ENCODE measurements at places on chromosomes 7 and 10.
A peak's percentile ranks its signal among the peaks of the same experiment; 100 is the strongest.

DNA sequence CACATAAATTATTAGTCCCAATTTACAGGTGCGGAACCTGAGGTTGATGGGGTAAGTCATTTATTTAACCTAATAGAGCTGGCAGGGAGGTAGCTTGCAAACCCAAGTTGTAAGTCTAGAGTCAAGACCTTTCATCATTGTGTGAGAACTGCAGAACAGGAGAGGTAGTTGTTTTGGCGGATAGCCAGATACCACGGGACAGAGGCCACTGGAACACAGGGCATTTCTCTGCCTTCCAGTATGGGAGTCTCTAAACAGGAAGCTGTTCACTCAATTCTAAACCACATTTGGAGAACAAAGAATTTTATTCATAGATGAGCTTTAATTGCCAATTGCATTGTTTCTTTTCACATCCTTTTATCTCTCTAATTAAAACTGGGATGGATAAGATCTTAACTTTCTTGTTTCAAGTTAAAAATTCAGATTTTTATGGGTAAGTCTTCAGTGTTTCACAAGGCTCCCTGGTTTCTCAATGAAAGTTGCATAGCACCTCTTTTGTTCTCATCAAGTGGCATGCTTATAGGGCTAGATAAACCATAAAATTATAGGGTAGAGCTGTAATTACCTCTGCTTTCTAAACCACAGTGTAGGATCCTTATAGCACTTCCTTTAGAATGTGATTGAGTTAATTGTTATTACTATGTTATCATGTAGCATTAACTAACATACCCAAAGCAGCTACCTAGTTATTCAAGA, 489.0 kb downstream of the GATA3 start:
- DNase-seq: no peak

DNA sequence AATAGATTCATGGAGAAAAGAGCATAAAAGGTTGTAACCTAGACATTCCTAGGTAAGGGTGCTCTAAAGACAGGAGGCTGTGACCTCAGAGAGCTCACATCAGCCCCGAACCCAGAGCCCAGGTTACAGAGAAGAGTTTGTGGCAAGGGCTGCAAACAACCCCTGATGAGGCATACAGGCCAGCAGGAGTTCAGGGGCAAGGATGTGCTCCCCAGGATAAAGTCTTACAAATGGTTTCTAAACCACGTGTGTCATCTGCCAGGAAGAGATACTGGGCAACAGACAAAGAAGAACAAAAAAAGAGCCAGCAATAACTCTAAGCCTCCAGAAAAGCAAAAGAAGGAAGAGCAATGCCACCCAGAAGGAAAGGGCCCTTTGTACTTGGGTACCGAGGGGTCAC, 27.7 kb downstream of the NCAPG2 start:
- no peak for DNase-seq

GRCh38 chr10:60732807-60733516, 45.3 kb upstream of the CDK1 start:
- no peak for DNase-seq

DNA sequence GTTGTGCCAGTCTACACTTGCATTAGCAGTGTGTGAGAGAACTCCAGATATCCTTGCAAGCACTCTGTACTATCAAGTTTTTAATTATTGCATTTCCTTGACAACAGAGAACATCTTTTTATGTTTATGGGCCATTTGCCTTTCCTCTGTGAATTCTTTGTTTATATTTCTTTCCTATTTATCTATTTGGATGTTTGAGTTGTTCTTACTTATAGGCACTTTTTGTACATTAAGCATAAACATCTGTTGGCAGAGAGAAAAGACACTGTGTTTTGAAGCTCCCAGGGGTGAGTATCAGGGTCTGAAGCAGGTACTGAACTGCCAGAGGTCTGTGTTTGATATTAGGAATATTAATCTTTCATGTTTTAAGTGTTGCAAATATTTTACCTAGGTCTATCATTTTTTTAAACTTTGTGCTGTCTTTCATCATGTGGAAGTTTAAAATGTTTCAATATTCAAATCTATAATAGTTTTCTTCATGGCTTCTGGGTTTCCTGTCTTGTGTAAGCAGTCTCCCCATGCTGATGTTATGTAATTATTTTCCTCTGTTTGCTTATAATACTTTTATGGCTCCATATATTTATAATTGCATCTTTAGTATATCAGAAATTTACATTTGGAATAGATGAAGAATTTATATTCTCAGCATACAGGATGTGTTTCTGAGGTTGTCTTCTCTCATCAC, 17.7 kb upstream of the PDCD4 start:
- DNase-seq: no peak

- no peak for DNase-seq
Measured at GRCh38 chr7:25028370-25029021, 48.5 kb upstream of the OSBPL3 start.

GRCh38 chr10:114342976-114343375, 61.3 kb downstream of the AFAP1L2 start:
- no peak for DNase-seq

- DNase-seq: no peak
Measured at GRCh38 chr7:35015346-35015859, 21.9 kb downstream of the DPY19L1 start.

GRCh38 chr7:149310113-149310836, 48.3 kb downstream of the ZNF783 start:
- DNase-seq: peak; percentile 46

- no peak for DNase-seq
Measured at GRCh38 chr10:109062371-109062770, 860.9 kb downstream of the XPNPEP1 start.

DNA sequence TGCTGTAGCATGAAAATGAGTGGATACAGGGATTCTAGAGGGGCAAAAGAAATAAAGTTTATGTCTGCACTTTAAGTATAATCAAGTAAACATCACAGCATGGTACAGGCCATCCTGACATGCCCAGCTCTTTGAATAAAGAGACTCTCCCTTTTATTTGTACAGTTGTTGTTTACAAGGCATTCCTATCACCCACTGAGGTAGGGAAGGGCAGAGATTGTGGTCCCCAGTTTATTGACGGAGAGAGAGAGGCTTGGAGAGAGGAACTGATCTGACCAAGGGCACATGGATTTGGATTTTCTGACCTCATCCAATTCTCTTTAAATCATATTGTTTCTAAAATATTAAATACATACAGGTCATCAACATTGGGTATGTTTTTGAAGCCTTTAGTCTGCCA, 53.9 kb downstream of the TACC2 start:
- DNase-seq: no peak

GRCh38 chr10:112395809-112396530, 22.1 kb downstream of the ACSL5 start:
- DNase-seq: no peak

DNA sequence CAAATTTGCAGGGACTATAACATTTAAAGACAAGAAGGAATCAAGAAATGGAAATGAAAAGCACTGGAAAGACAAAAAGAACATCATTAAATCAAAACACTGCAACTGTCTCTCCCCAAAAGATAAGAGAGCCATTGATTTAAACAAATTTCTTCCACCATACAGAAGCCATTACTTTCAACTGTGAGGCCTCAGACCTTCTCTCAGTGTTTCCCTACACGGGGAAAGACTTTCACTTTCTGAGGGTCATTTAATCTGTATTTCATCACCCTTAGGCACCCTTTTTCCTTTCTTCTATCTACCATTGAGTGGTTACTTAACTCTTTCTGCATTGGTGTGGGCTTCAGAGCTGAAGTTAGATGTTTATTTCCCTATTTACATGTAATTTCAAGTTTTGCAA, 47.5 kb downstream of the CCDC172 start:
- no peak for DNase-seq

DNA sequence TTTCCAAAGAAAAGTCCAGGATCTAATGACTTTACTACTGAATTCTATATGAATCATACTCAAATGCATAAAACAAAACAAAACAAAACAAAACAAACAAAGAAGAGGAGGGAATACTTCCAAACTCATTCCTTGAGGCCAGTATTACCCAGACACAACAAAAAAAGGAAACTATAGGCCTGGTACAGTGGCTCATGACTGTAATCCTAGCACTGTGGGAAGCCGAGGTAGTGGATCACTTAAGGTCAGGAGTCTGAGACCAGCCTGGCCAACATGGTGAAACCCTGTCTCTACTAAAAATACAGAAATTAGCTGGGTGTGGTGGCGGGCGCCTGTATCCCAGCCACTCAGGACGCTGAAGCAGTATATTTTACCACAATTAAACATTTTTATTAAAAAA, 114.6 kb downstream of the NRBF2 start:
- DNase-seq: no peak

GRCh38 chr7:141837683-141838082, 3.6 kb downstream of the PRSS37 start:
- DNase-seq: no peak

DNA sequence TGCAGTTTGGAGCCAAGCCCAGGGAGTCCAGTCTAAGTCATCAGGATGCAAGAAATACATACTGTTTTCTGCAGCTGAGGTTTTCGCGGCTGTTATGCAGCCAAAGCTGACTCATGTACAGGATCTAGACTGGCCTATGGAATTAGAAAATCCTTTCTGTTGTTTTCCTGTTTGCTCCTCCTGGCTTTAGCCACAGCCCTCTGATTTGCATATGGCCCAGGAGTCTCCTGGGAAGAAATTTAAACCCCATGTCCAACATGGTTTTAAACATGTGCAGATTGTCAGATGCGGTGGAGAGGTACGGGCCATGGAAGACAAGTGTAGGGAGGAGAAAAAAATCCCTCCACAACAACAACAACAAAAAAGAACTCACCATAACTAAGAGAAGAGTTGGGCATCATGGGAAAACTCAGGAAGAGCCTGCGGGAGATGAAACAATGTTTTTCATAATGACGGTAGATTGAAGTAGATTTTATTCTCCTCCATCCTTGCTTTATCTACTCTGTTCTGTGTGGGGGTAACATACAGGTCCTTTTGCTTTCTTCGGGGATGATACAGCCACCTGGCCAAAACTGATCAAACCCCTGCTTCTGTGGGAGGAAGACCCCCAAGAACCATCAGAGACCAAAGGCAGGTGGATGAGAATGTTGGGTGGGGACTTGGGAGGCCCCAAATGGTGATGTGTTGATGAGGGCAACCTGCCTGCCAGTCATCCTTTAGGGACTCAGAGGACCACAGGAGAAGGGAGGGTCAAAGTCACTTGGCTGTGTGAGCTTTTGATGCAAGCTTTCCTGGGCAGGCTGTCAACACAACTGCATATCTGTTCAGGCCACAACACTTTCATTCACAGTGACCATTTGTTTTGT, 29.8 kb upstream of the GNA12 start:
- DNase-seq: no peak

- no peak for DNase-seq
Measured at GRCh38 chr10:131577178-131577555, 265.6 kb upstream of the TCERG1L start.

- DNase-seq: no peak
Measured at GRCh38 chr10:122446668-122447423, 7.6 kb upstream of the ARMS2 start.

DNA sequence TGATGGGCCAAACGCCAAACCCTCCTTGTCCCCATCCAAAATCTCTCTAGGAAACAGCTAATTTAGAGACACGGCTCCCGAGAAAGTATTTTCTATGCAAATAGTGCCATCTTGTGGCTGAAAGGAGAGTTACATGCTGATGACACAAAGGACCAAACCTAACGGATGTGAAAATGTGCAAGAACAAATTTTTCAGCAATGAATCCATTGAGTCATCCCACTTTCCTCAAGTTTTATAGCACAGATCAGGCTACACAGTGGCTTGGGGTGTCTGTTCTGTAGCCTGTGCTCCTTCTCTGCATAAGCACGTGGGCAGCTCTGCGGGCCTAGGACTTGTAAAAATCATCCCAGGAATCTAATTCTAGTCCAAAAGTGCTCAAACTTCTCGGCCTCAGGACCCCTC, 154.8 kb upstream of the PRR15 start:
- DNase-seq: peak; percentile 39

DNA sequence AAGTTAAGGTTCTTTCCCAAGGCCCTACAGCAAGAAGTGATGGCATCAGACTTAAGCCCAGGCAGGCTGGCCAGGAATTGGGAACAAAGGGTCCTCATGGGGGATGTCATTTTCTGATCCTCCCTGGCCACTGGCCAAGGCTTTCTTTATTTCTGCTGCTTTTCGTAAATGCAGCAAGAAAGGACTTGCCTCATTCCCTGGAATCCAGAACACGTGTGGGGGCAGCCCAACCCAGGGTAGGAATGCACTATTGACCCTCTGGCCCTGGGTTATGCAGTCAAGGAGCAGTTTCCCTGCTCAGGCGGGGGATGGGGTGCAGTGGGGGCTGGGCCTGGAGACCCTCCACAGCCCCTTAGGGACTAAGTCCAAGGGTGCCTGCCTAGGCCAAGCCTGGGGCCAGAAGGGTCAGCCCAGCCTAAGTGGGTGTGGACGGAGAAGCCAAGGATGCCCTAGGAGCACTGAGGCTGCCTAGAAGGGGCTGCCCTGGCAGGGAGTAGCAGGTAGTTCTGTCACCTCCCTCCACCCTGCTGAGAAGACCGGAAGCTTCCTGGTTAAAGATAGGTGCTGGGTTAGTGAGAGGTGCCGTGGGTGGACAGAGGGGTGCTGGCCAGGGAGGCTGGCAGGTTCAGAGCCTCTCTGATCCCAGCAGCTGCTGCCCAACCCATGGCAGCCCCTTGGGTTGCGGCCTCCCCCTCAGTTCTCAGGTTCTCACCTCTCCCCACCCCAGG, 179.2 kb downstream of the SH3PXD2A start:
- DNase-seq: no peak

DNA sequence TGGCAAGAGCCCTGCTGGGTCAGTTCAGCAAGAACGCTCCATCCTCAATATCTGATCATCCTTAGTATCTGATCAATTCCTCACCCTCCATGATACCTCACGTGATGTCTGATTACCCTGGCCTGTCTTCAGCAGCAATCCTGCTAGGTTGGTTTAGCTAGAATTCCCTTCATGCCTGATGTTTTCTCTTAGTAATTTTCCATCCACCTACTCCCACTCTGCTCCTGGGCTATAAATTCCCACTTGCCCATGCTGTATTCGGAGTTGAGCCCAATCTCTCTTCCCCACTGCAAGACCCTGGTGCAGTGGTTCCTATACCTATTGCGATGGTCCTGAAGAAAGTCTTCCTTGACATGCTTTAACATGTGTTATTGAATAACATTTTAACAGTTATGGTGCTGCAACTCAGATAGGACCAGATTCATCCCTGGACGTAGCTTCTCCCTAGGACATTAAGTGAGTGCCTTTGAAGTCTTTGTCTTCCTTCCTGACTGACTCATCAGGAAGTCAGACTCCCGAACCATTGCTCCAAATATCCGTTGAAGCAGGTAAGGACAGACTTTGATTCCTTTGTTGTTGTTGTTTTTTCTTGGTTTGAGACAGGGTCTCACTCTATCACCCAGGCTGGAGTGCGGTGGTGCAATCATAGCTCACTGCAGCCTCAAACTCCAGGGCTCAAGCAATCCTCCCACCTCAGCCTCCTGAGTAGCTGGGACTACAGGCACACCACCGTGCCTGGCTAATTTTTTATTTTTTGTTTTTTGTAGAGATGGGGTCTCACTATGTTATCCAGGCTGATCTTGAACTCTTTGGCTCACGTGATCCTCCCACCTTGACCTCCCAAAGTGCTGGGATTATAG, 29.4 kb upstream of the CLDN3 start:
- DNase-seq: no peak

DNA sequence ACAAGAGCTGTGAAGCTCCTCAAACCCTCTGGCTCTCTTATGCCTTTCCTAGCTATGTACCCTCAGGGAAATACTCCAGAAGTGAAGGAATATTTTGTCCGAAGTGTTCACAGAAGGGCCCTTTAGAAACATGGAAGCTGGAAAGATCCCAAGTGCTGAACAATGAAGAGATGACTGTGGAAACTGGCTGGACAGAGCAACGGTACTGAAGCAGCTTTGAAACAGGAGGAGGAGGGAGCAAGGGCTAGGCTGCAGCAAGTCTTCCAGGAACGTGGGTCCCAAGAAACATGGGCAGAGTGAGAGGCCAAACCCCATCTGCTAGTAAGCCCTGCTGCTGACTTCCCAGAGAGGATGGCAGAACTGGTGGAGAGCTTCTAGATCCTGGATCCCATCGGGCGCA, 3.0 kb upstream of the PSAP start:
- no peak for DNase-seq
